ENCODE measurements at places on chromosomes 3 and 15.

- DNase-seq: no peak
Measured at GRCh38 chr15:90863987-90864386, 4.4 kb upstream of the FURIN start.

- no peak for DNase-seq
Measured at GRCh38 chr15:79060175-79060574, 30.4 kb downstream of the RASGRF1 start.

GRCh38 chr15:80173022-80173759 is 20.4 kb downstream of the FAH start:
- DNase-seq: peak; percentile 62

DNA sequence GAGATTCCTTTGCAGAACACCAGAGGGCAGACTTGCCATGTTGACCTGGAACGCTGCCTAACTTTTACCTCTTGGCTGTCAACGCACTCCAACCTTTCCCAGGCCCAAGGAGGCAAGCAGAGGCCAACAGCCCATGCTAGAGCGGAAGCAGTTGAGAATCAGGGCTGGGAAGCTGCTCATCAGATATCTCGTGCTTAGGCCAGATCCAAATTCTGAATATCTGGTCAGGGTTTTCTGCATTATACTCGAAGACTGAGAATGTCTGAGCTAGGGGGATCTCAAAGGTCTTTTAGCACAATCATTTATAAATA is 2.5 kb downstream of the XIRP1 start:
- peak; percentile 22 for DNase-seq

GRCh38 chr15:93451822-93452221 is 362.8 kb upstream of the RGMA start:
- DNase-seq: no peak

GRCh38 chr15:67840749-67841512 is 1.1 kb upstream of the RNU6-1 start:
- DNase-seq: no peak

GRCh38 chr3:99578339-99578970 is 59.9 kb upstream of the COL8A1 start:
- no peak for DNase-seq
